A549 treated with Mapracorat at 1 μM for 4 hours (cell line): ENCODE measurements at places on chromosomes 1 and 21. TPM values are rescaled to one million over a fixed set of nuclear protein-coding genes. Genes with fewer than 3 reads are reported as not detected.

Gene LORICRIN
- total RNA-seq = not detected in 5 replicates

Gene OR2T12
- not detected in 5 replicates for total RNA-seq

Gene AGMAT
- 5.1 to 7.7 TPM (median 7.4 TPM) in 5 replicates for total RNA-seq

Gene TIAM1
- total RNA-seq = 0.51 to 1.0 TPM (median 0.64 TPM) in 5 replicates

Gene SPATA45
- not detected in 5 replicates for total RNA-seq

Gene OR6N1
- not detected in 5 replicates for total RNA-seq

Gene NCAM2
- total RNA-seq = not detected in 5 replicates

Gene CRABP2
- 6.6 to 12.8 TPM (median 9.2 TPM) in 5 replicates for total RNA-seq

Gene ARHGEF16
- total RNA-seq = 3.2 to 6.1 TPM (median 4.8 TPM) in 5 replicates

Gene ITLN2
- total RNA-seq = 0.55 to 0.85 TPM (median 0.62 TPM) in 5 replicates
